ENCODE measurements at places on chromosomes 6 and 20.

- DNase-seq = no peak
Observed at GRCh38 chr6:120938876-120939472, 395.3 kb downstream of the TBC1D32 start.

- DNase-seq = no peak
Observed at GRCh38 chr20:31790401-31790800, 28.8 kb upstream of the MYLK2 start.

DNA sequence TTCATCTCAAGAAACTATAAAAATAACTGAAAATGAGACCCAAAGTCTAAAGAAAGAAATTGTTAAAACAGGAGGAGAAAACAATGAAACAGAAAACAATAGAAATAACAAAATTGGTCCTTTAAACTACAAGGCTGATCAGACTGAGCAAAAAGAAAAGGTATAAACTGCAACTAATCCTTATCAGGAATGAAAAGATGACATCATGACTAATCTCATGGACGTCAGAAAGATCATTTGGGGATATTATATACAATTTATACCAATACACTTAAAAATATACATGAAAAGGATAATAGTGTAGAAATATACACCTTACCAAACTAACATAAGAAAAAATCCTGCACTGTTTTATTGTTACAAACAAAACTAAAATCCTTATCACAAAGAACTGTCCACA lies 315.6 kb downstream of the TAF4 start:
- no peak for DNase-seq

DNA sequence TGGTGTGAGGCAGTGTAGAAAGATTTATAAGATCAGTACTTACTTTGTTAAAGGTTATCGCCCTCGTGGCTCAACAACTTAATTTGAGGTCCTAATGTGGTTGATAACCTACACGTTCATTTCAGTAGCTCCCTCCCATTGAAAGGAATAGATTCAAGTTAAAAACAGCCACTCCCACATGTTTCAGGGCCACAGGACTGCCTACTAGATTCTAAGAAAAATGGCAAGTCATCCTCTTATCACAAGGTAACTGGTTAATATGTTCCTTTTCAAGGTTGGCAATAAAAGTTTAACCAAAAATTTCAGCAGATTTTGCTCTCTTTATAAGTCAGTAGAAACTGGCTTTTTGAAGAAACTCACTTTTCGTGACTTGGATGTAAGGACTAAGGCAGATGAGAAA lies 17.1 kb downstream of the GSTA2 start:
- DNase-seq = no peak

GRCh38 chr6:14735956-14736486 lies 509.8 kb upstream of the JARID2 start:
- DNase-seq = no peak

GRCh38 chr6:66556936-66557335 lies 849.9 kb upstream of the EYS start:
- DNase-seq = no peak

GRCh38 chr6:113630738-113631535 lies 226.2 kb upstream of the MARCKS start:
- DNase-seq = no peak

GRCh38 chr20:31517373-31517772 lies 3.1 kb downstream of the HM13 start:
- DNase-seq = no peak

DNA sequence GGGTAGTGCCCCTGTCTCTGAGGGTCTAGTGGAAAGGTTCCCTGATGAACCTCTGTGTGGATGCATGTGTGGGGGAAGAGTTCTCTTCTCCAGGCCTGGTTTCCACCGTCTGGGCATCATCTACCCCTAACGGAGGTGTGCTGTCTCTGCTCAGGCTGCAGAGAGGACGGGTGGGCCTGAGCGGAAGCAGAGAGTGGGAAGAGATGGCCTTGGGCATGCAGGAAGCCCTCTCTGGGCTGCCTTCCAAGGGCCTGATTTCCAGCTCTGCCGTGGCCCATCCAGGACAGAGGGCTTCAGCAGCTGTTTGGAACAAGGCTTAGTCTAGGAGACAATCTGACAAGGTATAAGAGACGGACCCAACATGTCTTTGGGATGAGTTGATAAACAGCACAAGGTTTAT lies 220.1 kb upstream of the DTNBP1 start:
- DNase-seq = no peak

GRCh38 chr6:107712665-107713551 lies 111.2 kb downstream of the SCML4 start:
- no peak for DNase-seq

GRCh38 chr6:43509984-43510826 lies at the start of gene LRRC73:
LRRC73 (minus strand) TSS chr6:43510346; CDS start chr6:43509785, 561 bp downstream.
- peak; percentile 92 for DNase-seq

DNA sequence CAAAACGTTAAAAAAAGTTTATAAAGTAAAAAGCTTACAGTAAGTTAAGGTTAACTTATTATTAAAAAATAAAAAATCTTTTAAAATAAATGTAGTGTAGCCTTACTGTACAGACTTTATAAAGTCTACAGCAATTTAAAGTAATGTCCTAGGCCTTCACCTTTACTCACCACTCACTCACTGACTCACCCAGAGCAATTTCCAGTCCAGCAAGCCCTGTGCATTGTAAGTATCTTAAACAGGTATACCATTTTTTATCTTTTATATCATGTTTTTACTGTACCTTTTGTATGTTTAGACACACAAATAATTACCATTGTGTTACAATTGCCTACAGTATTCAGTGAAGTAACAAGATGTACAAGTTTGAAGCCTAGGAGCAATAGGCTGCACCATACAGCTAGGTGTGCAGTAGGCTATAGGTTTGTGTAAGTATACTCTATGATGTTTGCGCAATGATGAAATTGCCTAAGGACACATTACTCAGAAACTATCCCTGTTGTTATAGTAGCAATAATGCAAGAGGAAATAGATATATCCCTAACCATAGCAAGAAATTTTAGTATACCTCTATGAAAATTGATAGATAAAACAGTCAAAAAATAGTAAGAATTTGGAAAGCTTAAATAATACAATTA lies 39.5 kb downstream of the FBXO5 start:
- no peak for DNase-seq

GRCh38 chr20:38997622-38998021 lies 35.5 kb downstream of the DHX35 start:
- DNase-seq = no peak

DNA sequence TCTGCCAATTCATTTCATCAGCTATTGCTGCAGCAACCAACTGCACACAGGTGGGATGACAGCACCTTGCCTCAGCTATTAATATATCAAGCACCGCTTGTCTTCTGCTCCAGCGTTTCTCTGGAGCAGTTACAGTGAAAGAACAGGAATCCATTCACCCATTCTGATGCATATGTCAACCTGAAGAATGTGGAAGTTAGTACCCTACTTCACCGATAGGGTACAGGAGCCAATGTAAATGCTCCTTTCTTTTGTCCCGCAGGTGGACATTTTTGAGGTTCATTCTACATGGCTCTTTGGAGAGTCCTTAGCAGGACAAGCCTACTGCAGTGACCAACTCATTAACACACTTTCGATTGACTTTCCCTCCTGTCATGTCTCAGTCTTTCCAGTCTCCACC lies 139.9 kb upstream of the PRND start:
- no peak for DNase-seq

DNA sequence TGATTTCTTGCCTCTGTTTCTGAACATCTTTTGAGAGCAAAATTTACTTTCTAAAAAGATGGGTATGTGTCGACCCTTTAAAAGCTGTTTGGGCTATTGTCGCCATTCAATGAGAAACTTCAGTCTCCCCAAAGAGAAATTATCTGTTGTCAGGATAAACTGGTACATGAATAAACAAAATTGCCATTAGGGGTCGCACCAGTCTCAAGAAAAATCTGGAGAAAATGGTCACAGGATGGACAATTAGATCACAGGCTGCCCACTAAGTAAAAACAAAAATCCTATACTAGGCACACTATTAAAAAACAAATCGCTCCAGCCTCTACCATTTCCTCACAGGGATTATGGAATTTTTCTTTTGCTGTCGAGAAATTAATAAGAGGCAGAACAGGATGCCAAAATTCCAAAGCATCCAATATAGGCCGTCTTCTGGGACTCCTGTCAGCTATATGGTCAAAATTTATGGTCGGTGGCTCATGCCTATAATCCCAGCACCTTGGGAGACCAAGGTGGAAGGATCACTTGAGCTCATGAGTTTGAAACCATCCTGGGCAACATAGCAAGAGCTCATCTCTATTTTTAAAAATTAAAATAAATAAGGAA lies 5.5 kb upstream of the HLA-E start:
- DNase-seq = peak; percentile 40

DNA sequence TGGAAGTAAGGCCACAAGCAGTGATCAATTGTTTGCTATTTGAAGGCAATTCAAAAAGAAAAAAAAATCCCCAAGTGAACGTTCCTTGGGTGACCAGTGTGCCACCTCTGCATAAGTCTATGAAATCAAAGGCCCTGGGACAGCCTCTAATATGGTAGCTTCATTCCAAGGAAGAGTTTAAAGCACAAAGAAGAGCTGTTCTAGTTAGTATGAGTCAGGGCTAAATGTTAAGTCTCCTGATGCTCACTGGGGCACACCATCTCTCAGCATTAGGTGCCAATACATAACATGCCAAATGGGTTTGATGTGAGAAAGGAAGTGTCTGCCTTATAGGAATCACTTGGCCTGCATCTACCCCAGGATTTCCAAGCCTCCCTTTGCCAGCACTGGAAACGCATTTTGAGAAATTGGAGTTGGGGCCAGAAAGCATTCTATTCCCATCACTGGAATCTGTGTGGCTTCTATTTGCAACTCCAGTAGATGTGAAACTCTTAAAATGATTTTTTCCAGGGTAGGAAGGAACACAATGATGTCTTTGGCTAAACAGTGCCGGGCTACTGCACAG lies 13.0 kb downstream of the UNC5CL start:
- no peak for DNase-seq
